ENCODE measurements at places on chromosomes 7 and 10.

DNA sequence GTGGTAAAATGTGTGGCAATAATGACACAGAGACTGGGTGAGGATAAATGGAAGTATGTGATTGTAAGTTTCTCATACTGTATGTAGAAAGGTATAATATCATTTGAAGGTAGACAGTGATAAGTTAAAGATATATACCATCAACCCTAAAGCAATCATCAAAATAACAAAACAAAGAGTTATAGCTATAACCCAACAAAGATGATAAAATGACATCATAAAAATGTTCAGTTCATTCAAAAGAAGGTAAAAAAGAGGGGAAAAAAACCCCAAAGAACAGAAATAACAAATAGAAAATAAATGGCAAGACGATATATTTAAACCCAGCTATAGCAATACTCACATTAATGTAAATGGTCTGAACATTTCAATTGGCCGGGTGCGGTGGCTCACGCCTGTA lies 17.4 kb upstream of the TCF7L2 start:
- DNase-seq: no peak

DNA sequence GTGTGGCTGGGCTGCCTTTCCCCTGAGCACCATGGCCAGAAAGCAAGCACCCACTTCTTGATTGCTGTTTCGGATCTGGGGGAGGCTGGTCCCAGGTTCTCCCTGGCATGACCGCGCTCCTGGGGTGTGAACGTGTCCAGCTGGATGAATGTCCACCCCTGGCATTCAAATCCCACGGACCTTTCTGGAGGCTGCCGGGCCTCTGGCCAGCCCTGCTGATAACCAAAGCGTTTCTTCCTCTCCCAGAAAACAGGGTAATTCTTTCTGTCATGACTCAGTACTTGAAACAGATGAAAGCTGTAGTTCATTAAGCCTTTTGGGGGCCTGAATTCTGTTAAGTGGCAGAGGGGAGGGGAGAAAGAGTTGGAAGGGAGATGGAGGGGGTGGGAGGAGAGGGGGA lies 73.1 kb upstream of the SAMD8 start:
- no peak for DNase-seq

DNA sequence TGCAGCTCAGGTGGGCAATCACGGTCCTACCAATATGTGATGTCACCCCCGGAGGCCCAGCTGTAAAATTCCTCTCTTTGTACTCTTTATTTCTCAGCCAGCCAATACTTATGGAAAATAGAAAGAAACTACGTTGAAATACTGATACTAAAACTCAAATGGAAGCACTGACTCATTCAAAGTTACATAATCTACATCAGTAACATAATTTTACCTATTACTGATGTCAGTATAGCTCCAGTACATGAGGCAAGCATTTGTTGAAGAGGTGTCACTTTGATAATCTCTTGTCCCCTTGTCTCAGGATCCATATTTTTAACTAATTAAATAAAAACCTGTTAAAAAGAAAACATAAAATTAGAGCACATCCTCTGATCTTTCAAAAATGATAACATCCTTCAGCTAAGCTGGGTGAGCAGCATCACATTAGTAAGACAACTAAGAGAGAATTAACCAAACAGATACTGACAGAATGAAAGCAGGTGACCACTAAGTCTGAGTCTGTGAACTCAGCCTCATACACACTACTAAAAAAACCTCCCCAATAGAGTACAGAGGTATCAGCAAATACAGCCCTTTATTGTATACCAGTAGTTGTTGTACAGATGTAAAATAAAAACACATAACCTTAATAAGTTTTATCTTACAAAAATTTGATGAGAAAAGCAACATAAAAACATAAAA lies 17.6 kb downstream of the SLC25A40 start:
- no peak for DNase-seq

DNA sequence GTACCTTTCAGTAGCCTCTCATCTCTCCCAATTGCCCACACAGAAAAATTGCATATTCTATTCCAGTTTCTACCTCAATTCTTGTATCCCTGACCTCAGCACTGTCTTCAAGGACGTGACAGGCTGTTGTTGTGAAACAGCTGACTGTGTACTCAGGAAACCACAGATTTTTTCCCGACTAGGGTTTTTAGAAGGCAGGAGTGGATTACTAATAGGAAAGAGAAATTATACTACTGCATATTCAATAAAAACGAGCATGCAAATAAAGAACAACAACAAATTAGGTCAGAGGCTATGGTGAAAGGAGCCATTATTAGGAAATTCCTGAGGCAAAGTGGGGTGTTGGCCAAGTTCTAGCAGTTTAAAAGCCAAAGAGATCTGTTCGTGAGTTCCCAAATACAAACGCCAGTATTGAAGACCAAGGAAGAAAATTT lies 93.4 kb downstream of the DOCK4 start:
- no peak for DNase-seq

GRCh38 chr10:108338146-108338545 lies 1173.6 kb upstream of the SORCS1 start:
- no peak for DNase-seq

DNA sequence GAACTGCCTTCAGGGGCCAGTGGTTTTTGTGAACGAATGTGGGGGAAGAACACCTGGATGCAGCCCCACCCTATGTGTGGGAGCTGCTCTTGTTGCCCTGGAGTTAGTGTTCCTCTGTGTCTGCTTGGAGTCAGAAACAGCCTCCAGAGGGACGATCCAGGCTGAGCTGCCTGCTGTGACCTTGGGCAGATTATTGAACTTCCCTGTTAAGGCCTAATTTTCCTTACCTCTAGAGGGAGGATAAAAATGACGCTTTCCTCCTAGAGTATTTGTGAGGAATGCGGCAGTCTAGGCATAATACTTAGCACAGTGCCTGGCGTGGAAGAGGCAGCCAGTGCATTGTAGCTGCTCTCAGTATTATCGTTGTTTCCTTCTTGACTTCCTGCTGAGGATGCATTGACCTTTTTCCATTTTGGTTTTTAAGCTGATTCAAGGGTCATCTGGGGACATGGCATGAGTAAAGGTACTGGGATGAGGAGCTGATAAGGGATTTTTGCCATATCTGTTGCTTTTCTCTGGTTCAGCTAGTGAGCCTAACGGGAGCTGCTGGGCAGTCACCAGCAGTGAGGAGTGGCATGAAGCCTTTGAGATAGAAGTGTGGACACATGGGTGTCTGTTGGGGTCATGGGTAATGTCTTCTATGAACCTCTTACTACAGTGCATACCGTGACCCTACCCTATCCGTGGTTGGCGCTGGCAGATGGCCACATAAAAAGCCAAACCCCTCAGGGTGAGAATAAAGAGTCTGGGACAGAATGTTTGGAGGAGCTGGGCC lies 6.4 kb downstream of the ZFYVE27 start:
- no peak for DNase-seq

GRCh38 chr10:13528123-13528874 lies 515 bp downstream of the BEND7 start:
- no peak for DNase-seq

Measured in stimulated activated CD8-positive, alpha-beta memory T cell treated with anti-CD3 and anti-CD28 coated beads, Interleukin-4, amount 100 ng/mL, for 1 hour (primary cell).